Cortex of kidney (tissue), 1 donor: ENCODE measurements at places on chromosomes 5 and 9.

- no peak for DNase-seq
Measured at GRCh38 chr9:70856411-70856810, 265.0 kb downstream of the TRPM3 start.

GRCh38 chr5:14702238-14702839, 37.8 kb downstream of the OTULIN start:
- DNase-seq = no peak

GRCh38 chr5:68673106-68673822, 420.6 kb upstream of the SLC30A5 start:
- no peak for DNase-seq

DNA sequence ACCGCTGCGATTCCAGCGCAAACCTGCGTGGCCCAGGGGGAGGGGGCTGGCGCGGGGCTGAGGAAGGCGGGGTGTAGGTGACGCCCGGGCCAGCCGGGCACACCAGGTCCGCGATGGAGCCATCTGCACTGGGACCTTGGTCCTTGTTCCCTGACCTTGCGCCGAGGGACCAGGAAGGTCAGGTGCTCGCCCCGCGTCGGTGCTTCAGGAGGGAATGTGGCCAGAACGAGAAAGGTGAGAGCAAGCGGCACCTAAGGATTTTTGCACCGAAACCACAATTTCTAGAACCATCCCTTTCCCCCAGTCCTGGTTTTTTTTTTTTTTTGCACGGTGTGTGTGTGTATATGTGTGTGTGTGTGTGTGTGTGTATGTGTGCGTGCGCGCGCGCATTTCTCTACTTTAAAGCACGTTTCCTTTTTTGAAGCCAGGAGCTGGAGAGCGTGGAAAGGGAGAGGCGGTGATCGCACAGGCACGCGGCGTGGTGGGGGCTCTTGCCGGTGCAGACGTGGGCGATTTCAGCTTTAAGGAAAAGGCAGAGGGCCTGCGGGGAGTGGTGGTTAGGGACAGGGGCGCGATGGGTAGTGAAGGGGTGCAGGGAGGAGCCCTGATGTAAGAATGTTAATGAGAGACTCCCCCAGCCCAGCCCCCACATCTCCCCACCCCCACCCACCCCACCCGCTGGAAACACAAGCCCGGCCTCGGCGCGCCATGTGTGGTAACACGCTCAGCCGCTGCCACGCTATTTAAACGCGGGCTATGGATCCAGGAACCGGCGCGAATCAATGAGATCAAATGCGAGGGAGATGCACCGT, at the start of gene NPR3:
Gene NPR3, plus strand, starts transcription at position 772 of the 812 bp plus-strand sequence. CDS start 456 bp downstream, outside the sequence.
- DNase-seq = no peak

GRCh38 chr5:68290260-68290674, 74.7 kb downstream of the PIK3R1 start:
- DNase-seq = no peak

- no peak for DNase-seq
Measured at GRCh38 chr5:56251440-56251839, 18.3 kb upstream of the ANKRD55 start.

DNA sequence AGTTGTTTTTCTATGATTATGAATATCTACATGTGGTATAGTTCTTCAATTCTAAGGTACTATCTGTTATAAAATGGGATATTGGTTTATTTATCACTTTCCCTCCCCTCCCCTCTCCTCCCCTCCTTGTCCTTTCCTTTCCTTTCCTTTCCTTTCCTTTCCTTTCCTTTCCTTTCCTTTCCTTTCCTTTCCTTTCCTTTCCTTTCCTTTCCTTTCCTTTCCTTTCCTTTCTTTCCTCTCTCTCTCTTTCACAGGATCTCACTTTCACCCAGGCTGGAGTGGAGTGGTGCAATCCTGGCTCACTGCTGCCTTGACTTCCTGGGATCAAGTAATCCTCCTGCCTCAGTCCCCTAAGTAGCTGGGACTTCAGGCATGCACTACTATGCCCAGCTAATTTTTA, 466.8 kb downstream of the DMAC1 start:
- no peak for DNase-seq

DNA sequence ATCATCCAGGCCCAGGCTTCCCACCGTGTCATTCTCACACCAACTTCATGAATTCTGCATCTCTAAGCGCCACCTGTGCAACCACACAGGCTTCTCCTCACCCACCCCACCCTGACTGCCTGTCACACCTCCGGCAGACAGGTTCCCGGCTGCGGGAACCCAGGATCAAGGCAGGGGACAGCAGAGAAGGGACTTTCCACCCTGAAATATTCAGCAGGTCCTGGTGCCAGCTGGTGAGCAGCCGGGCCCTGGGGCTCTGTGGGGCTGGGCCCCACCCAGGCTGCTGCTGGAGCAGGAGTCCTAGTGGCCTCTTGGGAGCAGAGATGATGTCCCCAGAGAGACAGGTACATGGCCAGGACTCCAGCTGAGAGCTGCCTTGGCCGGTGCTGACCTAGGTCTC, 12.7 kb downstream of the ANXA6 start:
- no peak for DNase-seq

GRCh38 chr5:16844952-16845351, 91.1 kb downstream of the MYO10 start:
- no peak for DNase-seq

DNA sequence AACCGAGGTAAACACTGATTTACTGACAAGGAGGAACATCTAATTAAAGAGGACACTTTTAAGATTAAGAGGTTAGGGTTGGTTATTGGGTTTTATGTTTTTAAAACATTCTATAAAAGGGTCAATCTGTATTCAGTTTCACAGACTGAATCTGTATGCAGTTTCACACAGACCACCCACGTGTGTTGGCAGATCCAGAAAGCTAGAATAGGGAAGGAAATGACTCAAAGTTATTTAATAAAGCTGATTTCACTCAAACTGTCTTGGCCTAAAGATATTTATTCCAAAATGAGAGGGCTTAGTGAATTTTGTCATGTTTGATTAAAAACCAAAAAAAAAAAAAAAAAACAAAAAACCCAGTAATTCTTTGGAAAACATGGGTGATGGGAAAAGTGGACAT, 140.2 kb downstream of the SLC24A2 start:
- DNase-seq = no peak

DNA sequence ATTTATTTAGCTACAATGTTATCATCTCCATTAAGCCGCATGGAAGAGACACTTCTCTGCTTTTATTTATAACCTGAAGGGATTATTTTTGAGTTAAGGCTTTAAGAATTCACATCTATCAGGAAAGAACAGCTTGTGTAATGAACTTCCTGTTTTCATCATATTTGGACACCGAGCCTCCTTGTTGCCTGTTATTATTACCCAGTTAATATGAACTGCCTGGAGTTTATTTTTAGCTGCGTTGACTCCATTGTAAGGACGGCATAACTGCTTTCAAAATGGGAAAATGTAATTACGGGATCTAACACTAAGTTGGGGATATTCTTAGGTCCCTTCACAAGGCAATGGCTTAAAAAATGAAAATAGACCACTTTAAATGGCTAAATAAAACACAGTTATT, 89.0 kb upstream of the NR4A3 start:
- no peak for DNase-seq

GRCh38 chr5:42807722-42808447, 3.8 kb downstream of the SELENOP start:
- no peak for DNase-seq

DNA sequence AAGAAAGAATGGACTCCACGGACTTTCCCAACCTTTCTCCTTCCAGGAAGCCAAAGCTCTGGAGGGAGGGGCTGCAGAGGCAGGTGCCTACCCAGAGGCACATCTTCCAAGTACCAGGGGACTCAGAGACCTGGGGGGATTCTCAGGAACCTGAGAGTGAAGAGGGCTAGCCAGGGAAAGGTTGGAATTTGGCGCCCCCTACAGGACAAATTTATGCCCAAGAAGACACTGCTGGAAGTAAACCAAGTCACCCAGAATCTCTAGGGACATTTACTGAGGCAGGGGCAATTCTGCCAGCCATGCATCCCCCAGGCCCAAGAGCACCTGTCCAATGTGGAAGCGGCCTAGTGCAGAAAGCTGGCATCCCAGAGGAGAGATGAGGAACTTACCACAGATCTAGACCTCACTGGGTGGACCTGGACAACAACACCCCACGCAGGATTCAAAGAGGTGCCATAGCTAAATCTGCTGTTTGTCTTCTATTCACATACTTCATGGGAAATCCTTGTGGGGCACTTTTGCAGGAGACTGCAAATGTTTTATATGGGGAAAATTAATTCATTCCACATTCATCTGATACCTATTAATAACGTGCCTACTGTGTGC, 25.9 kb upstream of the IDNK start:
- no peak for DNase-seq

DNA sequence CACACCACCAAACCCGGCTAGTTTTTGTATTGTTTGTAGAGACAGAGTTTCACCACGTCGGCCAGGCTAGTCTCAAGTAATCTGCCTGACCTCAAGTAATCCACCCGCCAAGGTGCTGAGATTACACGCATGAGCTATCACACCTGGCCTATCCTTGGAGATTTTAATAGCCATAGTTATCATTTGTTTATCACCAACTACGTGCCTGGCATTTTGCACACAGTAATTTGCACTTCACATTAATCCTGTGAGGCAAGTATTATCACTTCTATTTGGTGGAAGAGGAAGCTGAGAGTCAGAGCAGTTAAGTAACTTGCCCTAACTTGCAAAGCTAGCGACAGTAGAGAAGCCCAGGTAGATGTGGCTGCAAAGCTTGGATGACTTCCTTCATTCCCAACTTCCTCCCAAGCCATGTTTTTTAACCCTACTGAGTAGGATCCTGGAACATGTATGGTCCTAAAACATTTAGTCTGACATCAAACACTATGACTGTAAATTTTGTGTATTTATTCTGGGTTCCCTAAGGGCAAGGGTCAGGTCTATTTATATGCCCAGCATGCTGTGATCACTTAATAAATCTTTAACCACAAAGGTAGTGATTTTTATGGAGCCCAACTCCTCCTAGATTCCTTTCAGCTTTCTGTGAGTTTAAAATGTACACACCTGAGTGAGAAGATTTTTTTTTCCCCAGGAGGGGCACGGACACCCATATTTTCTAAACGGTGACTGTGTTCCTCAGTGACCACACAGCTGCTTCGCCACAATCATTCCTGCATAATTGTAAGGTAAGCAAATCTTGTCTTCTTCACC, 100.2 kb upstream of the RAI14 start:
- DNase-seq = no peak

- no peak for DNase-seq
Measured at GRCh38 chr9:98482226-98482625, 226.5 kb downstream of the GABBR2 start.

- no peak for DNase-seq
Measured at GRCh38 chr5:61632064-61632463, 300.0 kb downstream of the ZSWIM6 start.

DNA sequence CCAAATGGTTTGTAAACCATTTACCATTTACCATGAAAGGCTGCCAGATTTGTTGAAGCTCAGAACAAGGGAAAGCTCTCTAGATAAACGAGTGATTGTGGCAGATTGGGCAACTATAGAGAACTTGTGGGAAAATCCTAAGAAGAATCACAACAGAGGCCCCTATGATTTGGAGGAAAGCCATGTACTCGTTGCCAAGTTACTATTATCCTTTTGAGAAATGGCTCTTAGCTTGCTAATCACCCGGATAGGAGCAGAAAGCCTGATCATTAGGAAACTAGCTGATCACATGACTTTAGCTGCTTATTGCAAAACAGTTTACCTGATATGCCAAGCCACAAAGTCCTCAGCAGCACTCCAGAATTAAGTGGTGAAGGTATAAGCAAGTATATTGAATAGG, 23.5 kb upstream of the ATG10 start:
- DNase-seq = no peak

GRCh38 chr9:99336531-99336930, 114.4 kb downstream of the SEC61B start:
- DNase-seq = no peak

DNA sequence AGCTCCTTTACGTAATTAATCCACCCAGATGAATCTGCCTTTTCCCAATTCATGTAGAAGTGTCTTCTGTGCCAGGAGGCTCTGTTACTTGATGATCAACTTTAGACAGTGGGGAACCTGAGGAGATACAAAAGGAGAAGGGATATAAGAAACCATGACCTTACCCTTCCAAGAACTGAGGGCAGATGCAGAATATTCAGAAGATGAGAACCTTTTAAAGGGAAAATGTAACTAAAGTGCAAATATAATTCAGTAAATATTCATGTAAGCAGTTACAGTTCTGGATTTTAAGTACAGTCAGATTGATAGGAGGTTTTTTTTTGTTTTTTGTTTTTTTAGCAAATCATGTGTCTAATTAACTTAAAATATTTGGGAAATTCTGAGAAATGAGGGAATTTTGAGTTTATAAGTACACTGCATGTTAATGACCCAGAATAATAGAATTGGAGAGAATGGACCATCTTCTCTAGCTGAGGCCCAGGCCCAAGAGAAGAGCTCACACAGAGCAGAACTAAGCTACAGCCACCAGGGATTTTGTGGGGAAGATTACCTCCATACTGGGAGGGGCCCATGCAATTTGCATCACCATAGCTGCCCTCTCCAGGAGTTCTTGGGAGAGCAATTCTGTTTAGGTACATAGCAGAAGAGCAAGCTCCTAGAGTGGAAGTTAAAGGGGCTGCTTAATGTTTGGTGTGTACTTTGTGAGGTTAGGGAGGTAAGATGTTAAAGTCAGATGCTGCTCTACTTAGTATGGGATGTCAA, 61.5 kb downstream of the SV2C start:
- no peak for DNase-seq

DNA sequence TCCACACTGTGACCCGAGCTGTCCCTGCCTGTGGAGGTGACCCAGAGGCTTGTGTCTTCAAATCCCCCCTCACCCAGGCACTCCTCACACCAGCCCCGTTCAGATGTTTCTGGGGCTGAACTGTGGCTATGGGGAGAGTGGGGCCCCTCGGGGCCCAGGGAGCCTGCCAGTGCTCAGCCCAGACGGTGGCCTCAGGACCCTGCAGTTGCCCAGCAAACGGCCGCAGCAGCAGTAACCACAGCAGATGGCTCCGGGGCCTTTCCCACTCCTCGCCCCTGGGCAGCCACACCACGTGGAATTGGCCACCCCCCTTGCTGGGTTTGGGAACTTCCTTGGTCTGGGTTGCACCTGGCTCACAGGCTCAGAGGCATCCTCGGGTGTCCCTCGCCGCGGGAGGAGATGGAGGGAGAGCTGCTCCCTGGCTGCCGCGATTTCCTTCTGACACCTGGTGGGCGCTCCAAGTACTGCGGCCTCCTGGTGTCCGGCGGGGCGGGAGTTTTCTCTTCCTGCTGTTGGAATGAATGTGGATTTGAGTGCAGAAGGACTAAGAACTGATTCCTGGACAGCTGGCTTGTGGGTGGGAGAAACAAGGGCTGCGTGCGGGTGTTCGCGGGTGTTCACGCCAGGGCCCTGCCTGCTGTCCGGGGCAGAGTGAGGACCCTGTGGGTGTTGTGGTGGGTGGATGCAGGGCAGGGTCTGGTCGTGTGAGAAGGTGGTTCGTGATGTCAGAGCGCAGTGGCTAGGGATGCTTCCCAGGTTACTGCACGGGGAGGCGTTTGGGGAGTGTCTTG, 97.5 kb downstream of the COL5A1 start:
- no peak for DNase-seq

DNA sequence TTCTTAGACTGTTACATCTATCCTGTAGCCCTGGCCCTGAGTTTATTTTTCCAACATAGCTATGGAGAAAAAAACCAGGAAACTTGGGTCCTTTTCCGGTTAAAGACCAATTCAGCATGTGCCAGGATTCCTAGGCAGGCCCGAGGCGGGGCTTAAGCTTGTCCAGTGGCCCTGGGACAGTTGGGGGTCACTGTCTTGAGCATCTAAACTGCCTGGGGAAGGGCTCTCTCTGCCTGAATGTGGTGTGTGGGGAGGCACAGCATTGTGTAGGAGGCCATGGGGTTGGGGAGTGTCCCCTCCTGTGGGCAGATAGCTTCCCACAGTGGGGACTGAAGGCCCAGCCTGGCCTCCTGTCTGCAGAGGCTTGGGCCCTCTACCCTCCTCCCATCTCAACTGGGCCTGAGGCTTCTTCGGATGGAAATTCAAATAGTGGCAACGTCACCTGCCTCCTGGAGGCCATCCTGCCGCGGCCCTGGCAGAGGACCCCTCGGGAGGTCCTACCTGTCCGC, 88.8 kb downstream of the PHF2 start:
- DNase-seq = no peak
